ENCODE measurements at places on chromosomes 5 and 9.

DNA sequence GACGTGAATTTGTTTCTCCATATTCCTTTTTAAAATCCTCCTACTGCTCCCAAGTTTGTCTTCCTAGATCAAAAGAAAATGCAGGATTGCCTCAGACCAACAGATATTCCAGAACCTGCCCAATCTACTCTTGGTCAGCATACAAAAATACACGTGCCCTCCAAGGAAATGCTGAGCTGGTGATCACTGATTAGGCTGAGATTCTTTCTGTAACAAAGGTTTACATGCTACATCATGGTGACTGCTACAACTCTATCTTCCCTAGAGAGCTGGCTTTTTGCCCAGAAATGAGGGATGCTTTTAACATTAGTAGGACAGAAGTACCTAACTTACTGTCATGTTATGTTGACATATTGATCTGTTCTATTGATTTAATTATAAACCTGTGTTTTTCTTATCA, 35.5 kb downstream of the OR2Y1 start:
- H3K4me1 ChIP-seq = no peaks in the 10 kb centered on the region
- no peak overlapping the region for H3K27ac ChIP-seq
- peaks cover 2% of the 10 kb centered on the region for H3K36me3 ChIP-seq
- no peaks in the 10 kb centered on the region for H3K27me3 ChIP-seq
- H3K4me3 ChIP-seq = no peak overlapping the region

GRCh38 chr9:78566521-78566920, 269.6 kb downstream of the PSAT1 start:
- no peaks in the 10 kb centered on the region for H3K36me3 ChIP-seq
- H3K4me1 ChIP-seq = no peaks in the 10 kb centered on the region
- H3K27me3 ChIP-seq = no peaks in the 10 kb centered on the region

DNA sequence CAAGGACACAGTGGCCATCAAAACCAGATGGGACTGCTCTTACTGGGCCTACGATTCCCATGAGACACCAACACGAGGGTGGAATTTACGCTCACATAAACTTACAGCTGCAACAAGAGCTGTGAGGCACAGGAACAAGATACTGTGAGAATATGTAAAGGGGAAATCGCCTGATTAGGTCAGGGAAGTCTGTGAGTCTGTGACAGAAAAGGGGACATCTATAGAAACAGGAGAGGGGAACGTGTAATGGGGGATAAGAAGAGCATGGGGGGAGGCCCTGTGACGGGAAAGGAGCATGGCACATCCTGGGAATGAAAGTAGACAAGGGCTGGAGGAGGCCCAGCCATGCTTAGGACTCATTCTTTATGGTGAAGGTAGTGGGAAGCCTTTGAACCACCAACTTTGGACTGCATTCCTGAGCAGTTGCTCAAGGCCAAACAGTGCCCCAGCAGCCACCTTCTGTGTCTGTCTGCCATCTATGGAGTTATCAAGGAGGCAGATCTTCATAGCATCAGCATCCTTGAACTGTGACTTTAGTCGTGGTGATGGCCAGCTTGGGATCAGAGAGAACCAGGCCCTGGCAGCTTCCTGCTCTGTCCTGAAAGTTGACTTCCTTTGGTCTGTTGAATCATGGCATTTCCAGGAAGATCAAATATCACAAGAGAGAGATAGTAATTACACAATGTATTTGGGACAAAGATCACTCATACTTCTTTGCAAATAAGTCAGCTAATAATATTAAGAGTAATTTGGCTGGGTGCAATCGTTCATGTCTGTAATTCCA, 87.9 kb upstream of the FAM169A start:
- no peak for DNase-seq
- no peak overlapping the region for H3K4me3 ChIP-seq
- H3K36me3 ChIP-seq = no peaks in the 10 kb centered on the region

- H3K36me3 ChIP-seq = peaks cover 2% of the 10 kb centered on the region
- peaks cover 40% of the 10 kb centered on the region for H3K4me1 ChIP-seq
- no peak for DNase-seq
Observed at GRCh38 chr9:35649431-35650340, 1.0 kb downstream of the SIT1 start.

DNA sequence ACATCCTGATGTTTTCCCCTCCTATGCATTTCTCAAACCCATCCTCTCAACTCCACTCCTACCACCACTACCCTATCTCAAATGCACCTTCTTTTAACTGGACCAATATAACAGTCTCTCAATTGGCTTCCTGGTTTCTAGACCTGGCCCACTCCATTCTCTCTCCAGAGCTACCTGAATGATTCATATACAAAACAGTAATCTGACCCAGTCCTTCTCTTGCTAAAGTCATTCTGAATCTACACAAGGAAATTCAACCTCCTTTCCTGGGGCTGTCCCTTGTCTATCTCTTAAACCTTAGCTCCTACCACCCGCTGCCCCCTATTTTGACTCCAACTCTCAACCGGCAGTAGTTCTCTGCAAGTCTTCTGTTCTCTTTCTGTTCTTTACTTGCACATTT, 97.2 kb downstream of the PCSK1 start:
- no peak overlapping the region for H3K4me3 ChIP-seq
- no peak overlapping the region for H3K27ac ChIP-seq
- H3K27me3 ChIP-seq = peaks cover 2% of the 10 kb centered on the region
- DNase-seq = no peak
- no peaks in the 10 kb centered on the region for H3K4me1 ChIP-seq
- no peaks in the 10 kb centered on the region for H3K36me3 ChIP-seq

DNA sequence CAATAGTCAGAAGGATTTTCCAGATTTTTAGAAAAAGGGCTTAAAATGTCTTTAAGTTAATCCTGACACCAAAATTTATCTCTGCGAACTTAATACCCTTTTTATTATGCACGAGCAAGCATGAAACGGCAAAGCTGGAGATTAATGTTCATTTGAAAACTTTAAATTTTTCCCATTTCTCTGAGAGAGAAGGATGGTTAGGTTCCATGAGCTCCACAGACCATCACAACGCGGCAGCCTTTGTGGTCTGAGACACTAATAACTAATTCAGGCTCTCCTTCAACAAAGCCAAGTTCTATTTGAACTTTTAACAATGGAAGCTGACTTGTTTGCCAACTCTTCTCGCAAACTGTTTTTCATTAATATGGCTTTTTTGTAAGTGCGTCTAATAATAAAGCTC, 94.7 kb downstream of the MYO10 start:
- no peak for DNase-seq
- H3K4me1 ChIP-seq = no peaks in the 10 kb centered on the region
- no peak overlapping the region for H3K27ac ChIP-seq
- H3K36me3 ChIP-seq = no peaks in the 10 kb centered on the region

DNA sequence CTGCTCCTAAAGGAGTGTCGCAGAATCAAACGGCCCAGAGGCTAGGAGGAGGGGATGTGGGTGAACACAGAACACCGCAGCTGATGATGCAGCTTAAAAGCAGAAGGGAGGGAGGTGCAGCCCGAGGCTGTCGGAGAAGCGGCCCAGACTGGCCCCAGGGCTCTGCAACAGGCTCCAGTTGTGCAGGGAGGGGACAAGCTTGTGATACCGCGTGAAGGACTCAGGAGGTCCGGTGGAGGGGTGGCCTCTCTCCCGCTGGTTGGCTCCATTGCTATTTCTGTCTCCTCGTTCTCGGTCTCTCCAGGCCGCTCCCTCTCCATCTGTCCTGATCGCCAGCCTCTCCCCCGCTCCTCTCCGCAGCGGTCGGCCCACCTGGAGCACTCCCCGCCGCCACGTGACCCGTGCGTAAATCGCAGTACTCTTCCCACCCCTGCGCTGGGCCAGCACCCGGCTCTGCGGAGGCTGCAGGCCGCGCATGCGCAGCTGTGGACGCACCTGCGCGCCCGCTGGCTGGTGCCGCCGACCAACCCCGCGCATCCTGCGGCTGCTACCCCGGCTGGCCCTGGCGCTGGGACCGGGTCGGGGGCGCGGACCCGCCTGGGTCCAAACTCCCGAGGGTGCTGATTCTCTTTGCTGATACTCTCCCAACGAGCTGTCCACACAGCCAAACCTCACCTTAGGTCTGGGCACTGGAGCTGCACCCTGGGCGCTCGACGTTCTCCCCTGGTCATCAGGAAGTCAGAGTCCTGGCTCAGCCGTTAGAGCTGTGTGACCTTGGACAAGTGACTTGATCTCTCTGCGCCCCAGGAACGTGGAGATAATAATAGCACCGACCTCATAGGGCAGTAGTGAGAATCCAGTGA, 3.7 kb upstream of the STXBP1 start:
- H3K27me3 ChIP-seq = peaks cover 20% of the 10 kb centered on the region
- H3K4me3 ChIP-seq = peak overlapping the region; percentile 87
- H3K27ac ChIP-seq = peak overlapping the region; percentile 69
- no peaks in the 10 kb centered on the region for H3K36me3 ChIP-seq

DNA sequence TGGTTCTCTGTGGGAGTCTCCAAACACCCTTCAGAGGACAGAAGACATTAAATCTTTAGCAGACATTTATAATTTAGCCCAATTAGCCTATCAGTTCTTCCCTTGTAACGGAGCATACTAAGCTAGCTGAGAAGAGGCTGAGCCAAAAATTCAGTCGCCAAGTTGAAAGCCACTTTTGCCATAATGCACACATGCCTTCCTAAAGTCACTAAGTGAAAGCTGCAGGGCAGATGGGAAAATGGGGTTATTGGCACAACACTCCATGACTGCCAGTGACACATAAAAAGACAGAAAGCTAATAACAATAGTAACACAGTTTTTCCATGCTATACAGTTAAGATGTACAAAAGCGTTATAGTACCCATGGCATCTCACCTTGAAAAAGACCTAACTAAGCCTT, 176.2 kb downstream of the DIRAS2 start:
- no peak overlapping the region for H3K27ac ChIP-seq
- H3K27me3 ChIP-seq = peaks cover 4% of the 10 kb centered on the region
- H3K36me3 ChIP-seq = no peaks in the 10 kb centered on the region
- no peak overlapping the region for H3K4me3 ChIP-seq
- no peaks in the 10 kb centered on the region for H3K4me1 ChIP-seq
- no peak for DNase-seq

Measured in memory B cell (primary cell).